Immature natural killer cell (primary cell): ENCODE measurements at places on chromosomes 12 and 14. TPM values are rescaled to one million over a fixed set of nuclear protein-coding genes. Genes with fewer than 3 reads are reported as not detected.

DNA sequence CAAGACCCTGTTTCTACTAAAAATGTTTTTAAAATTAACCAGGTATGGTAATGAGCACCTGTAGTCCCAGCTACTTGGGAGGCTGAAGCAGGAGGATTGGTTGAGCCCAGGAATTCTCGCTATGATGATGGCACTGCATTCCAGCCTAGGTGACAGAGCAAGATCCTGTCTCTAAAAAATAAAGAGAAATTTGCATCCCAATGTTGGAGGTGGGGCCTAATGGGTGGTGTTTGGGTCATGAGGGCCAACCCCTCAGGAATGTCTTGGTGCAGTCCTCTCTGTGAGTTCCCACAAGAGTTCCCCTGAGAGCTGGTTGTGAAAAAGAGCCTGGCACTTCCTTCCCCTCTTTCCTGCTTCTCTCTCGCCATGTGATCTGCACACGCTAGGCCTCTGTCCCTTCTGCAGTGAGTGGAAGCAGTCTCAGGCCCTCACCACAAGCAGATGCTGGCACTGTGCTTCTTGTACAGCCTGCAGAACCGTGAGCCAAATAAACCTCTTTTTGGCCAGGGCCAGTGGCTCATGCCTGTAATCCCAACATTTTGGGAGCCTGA, 11.3 kb downstream of the ACOT6 start:
- H3K27me3 ChIP-seq: peaks cover 3% of the 10 kb centered on the region
- no peaks in the 10 kb centered on the region for H3K4me1 ChIP-seq
- H3K27ac ChIP-seq: no peak overlapping the region
- no peak for DNase-seq
- no peak overlapping the region for H3K4me3 ChIP-seq

DNA sequence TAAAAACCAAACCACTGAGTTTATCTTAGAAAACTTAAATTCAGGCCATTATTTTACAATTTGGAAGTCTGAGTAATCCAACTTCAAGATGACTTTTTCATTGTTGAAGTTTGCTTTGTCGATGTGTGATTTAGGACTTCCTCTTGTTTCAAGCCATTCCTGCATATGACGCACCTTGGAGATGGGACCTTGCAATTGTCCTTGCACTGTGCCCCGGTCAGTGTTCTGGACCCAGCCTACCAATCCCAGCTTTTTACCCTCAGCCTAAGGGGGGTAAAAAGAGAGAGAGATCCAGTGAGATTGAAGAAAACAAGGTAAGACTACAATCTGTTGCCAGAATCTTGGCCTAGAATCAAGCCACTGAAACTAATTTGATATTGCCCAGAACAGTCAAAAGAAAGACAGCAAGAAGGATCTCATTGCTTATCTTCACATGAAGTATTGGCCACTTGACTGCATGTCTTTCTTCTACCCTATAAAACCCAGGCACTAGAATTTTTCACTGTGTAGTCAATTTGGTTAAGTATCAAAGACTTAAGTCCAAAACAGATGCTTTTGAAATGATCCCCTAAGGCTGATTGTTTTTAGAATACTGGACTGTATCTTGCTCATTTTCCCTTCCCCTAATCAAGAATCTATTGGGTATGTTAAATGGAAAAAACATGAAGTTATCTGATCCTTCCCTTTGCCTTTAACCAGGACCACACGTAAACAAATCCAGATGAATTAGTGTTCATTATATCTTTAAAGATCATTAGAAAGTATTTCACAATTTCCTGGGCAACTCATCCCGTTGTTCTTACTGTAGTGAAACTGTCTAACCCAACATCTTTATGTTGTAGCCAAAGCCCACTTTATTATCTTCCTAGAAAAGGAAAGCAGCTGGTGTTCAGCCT, 2.4 kb upstream of the MLH3 start:
- peaks cover 10% of the 10 kb centered on the region for H3K36me3 ChIP-seq
- H3K4me3 ChIP-seq: no peak overlapping the region
- H3K4me1 ChIP-seq: peaks cover 19% of the 10 kb centered on the region
- H3K27ac ChIP-seq: no peak overlapping the region
- DNase-seq: no peak

GRCh38 chr12:52903285-52903854, 1.5 kb downstream of the KRT8 start:
- peak; percentile 27 for DNase-seq
- H3K4me1 ChIP-seq: peaks cover 4% of the 10 kb centered on the region
- peaks cover 2% of the 10 kb centered on the region for H3K27me3 ChIP-seq
- no peak overlapping the region for H3K27ac ChIP-seq
- peak overlapping the region; percentile 42 for H3K4me3 ChIP-seq

- H3K27ac ChIP-seq: no peak overlapping the region
- peaks cover 4% of the 10 kb centered on the region for H3K27me3 ChIP-seq
- no peak for DNase-seq
- no peaks in the 10 kb centered on the region for H3K36me3 ChIP-seq
Observed at GRCh38 chr14:38851111-38851510, 251.9 kb downstream of the SEC23A start.

The ACSM4 gene
- polyA plus RNA-seq: not detected

GRCh38 chr12:57751432-57751787, 700 bp downstream of the CDK4 start:
- peaks cover 64% of the 10 kb centered on the region for H3K4me1 ChIP-seq
- H3K4me3 ChIP-seq: peak overlapping the region; percentile 87
- no peak for DNase-seq
- H3K36me3 ChIP-seq: peaks cover 15% of the 10 kb centered on the region
- peaks cover 9% of the 10 kb centered on the region for H3K27me3 ChIP-seq

GRCh38 chr12:13816394-13816793, 165.0 kb downstream of the GRIN2B start:
- H3K4me3 ChIP-seq: no peak overlapping the region
- DNase-seq: no peak
- no peaks in the 10 kb centered on the region for H3K36me3 ChIP-seq
- H3K4me1 ChIP-seq: no peaks in the 10 kb centered on the region
- peaks cover 1% of the 10 kb centered on the region for H3K27me3 ChIP-seq

- no peak for DNase-seq
- no peaks in the 10 kb centered on the region for H3K27me3 ChIP-seq
Observed at GRCh38 chr12:12671850-12672660, 23.9 kb downstream of the GPR19 start.

The CD4 gene
- polyA plus RNA-seq: 2.0 TPM

DNA sequence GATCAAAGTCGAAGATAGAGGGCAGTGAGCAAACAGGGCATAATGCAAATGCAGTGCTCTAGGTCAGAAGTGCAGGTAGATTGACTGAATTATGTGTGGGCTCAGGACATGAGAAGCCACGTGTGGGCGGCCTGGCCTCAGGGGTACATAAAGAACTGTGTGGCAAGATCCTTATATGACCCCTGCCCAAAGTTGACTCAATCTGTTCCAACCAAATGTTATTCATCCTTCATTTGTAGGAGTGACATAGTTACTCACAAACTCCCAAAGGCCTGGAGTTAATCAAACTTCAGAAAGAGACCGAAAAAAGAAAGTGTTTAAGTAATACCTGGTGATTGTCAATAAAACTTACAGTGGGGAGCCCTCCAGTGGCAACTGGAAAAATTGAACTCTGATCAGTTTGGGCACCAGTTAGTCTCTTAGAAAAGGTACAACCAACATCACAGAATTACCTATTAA, 150.4 kb upstream of the FAR2 start:
- no peak overlapping the region for H3K27ac ChIP-seq
- H3K36me3 ChIP-seq: no peaks in the 10 kb centered on the region
- no peak for DNase-seq
- H3K27me3 ChIP-seq: no peaks in the 10 kb centered on the region
- no peak overlapping the region for H3K4me3 ChIP-seq
